ENCODE measurements at places on chromosomes 5 and 9.

DNA sequence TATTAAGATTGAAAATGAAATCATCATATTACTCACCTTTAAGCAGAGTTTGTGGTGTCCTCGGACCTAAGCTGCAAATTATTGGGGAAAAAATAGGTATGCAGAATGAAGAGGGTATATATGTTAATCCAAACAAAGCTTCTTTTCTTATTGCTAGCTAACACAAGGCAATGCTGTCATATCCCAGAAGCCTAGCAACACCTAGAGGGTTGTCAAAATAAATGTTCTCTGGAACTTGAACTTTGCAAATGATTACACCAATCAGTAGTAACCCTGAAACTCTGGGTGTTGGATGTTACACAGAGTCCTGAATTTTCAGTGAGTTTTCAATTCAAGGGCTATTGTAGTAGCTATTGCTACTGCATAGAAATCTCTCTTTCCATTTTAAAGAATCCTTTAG, at the start of gene C6:
Gene C6 (minus strand): TSS at position 193 of the 400 bp plus-strand sequence. CDS start 10,302 bp downstream, outside the sequence.
- no peak for DNase-seq

GRCh38 chr5:95778713-95779436, 43.7 kb downstream of the GLRX start:
- no peak for DNase-seq

- no peak for DNase-seq
These were observed 69.4 kb upstream of the FCN2 start for GRCh38 chr9:134811079-134811672.

DNA sequence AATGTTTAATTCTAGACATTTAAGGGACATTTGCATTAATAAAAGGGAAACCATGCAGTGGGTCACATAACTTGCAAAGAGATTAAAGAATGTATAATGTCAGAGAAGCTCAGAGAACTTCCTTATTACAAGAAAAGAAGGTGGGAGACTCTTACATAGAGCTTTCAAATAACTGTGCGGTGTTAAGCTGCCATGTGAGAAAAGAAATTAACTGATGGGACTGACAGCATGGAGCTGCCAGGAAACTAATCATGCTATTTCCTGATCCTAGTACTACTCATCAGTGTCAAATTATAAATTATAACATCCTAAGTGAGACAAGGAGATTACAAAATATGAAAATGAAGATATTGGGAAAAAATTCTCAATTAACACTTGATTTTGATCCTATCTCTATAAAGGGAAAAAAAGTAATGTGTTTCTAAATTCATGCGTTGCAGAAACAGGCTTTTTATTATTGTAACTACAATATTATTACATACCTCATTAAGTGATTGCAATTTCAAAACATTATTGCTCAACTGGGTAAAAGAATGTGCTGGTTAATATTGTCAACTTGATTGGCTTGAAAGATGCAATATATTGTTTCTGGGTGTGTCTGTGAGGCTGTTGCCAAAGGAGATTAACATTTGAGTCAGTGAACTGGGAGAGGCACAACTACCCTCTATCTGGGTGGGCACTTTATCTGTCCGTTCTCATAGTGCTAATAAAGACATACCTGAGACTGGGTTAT, 609.5 kb upstream of the NUDT12 start:
- no peak for DNase-seq

GRCh38 chr5:59943452-59944113, 50.1 kb upstream of the PDE4D start:
- DNase-seq = no peak

DNA sequence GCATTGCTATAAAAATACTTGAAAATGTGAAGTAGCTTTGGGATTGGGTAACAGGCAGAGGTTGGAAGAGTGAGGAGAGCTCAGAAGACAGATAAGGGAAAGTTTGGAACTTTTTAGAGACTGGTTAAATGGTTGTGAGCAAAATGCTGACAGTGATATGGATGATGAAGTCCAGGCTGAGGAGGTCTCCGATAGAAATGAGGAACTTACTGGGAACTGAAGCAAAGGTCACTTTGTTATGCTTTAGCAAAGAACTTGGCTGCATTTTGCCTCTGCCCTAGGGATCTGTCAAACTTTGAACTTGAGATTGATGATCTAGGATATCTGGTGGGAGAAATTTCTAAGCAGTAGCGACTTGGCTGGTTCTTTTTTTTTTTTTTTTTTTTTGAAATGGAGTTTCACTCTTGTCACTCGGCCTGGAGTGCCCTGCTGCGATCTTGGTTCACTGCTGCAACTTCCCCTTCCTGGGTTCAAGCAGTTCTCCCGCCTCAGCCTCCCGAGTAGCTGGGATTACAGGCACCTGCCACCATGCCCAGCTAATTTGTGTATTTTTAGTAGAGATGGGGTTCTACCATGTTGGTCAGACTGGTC, 998.9 kb downstream of the TLE1 start:
- no peak for DNase-seq

DNA sequence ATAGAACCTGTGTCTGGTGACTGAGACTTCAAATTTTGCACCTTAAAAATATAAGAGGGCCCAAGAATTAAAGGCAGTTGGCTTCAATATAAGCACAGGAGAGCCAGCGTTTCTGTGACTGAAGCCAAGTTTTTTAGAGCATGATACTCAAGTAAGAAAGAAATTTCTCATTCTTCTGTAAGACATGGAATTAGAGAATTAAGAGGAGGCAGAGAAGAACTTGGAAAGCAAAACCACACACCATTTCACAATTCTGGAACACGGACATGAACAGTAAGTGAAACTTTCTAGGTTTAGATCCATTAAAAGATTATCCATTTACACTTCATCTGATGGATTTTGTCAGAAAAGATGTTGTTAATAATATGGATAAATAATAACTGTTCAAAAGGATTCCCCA, 8.9 kb upstream of the AGXT2 start:
- DNase-seq = no peak

- no peak for DNase-seq
These were observed 621 bp downstream of the PCDHGA11 start for GRCh38 chr5:141421489-141421855.

- DNase-seq = no peak
These were observed 10.3 kb upstream of the GLE1 start for GRCh38 chr9:128494108-128494745.

DNA sequence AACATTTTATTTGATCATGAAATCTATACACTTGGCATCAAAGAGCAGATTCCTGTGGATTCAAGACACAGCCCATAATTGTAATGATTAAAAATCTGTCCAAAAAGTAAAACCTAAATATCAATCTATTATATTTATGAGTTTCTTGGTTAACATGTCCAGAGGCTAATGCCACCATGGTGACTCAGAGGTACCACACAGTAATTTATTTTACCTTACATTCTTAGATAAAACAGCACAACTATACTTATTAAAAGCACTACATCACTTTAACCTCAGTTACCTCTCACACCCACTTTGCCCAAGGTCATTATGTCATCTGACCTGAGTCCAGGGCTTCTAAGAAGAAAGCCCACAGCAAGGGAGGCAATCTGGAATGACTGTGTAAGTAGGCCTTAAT, 519.2 kb downstream of the RASEF start:
- DNase-seq = no peak

DNA sequence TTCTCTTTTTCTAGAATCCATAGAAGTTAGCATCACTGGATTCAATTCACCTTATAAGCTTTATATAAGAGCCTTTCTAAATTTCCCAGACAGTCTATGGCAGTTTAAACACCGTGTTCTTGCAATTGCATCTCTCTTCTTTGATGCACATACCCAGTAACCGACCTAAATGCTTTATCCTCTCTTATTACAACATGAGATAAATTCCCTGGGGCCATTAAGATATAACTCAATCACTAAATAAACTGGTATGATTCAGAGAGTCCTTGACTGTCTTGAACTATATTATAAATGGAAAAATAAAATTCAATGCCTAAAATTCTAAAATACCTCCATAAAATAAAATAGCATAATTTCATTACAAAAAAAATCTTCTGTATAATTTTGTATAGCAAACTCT, 98.1 kb downstream of the DIRAS2 start:
- DNase-seq = no peak

DNA sequence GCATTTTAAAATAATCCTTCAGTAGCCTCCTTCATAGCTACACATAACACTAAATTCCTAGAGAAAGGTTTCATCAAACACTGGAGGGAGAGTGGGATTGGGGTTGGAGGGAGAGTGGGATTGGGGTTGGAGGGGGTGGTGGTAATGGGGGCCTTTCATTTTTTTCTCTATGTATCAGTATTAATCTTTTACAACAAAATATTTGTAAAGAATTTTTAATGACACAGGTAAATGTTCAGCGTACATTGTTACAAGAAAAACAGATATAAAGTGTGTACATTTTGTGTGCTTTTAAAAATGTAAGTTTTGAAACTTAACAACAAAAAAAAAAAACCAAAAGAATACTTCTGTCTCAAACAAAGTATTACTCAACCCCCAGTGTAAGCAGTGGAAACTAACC, 266.4 kb downstream of the DENND1A start:
- no peak for DNase-seq

GRCh38 chr5:23994581-23995370, 487.4 kb downstream of the PRDM9 start:
- no peak for DNase-seq

DNA sequence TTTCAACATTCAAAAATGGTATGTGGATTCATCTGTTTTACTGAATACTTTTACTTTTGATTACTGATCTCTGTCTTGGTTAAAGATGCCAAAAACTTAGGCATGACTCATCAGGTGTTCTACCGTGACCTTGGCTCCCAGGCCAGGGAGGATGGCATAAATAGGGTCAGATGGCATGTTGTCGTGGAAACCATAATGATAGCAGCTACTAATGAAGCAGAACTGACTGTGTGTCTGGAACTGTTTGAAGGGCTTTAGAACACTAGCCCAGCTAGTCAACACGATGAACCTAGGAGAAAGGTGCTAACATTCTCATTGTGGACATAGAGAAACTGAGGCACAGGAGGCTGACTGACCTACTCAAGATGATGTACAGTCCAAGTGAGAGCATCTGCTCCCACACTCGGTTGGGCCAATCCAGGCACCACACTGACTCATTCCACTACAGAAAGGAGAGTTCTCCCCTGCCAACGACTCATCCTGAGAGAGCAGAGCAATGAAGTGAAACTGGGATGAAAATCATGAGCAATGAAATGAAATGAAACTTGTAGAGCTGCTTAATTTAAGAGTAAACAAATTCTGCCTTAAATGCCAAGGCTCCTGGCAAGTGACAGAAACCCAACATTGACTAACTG, 116.0 kb downstream of the TENT4A start:
- DNase-seq = no peak

DNA sequence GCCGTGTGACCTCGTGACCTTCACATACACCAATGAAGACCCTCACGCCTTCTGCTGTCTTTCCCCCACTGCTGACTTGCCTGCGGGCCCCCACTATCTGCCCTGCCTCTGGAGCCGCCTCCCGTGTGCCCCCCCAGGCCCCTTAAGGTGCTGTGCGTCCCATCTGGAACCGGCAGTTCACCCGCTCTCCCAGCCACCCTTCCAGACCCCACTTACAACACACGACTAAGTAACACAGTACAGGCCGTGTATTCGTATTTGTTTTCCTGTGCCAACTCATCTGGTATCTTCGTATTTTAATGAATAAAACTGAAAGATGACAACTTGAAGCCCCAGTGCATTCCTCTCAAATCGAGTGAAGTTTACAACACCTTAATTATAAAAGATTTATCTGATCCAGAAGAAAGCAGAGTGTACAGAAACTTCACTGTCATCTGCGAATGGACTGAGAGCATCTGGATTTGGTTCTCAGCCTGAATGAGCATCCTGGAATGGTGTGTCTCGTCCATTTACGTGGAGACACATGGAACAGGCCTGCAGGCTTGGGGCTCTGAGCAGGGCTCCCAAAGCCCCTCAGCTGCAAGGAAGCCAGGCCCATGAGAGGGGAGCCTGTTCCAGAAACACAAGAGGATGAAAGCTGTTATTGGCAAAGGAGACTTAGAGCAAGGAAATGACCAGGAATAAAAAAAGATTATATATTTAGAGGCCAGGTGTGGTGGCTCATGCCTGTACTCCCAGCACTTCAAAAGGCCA, 21.9 kb upstream of the TERT start:
- DNase-seq = no peak

DNA sequence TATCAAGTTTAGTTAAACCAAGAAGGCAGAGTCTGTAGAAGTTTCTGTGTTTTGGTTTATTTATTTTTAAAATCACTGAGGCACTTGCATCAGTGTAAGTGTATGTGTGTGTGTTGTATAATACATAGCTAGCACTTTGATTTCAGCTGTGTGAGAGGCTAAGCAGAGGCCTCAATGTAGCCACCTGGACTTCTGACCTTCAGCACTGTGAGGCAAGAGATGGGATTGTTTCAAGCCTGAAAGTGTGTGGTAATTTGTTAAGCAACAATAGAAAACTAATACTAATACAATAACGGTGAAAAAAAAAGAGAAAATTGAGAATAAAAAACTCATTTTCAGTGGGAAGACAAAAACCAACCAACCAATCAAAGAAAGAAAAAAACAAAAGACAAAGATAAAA, 327.3 kb downstream of the CDH18 start:
- DNase-seq = no peak

GRCh38 chr9:93052791-93053540, 5.5 kb upstream of the SUSD3 start:
- no peak for DNase-seq

- DNase-seq = no peak
These were observed 16.0 kb downstream of the SLC36A1 start for GRCh38 chr5:151463137-151464029.

DNA sequence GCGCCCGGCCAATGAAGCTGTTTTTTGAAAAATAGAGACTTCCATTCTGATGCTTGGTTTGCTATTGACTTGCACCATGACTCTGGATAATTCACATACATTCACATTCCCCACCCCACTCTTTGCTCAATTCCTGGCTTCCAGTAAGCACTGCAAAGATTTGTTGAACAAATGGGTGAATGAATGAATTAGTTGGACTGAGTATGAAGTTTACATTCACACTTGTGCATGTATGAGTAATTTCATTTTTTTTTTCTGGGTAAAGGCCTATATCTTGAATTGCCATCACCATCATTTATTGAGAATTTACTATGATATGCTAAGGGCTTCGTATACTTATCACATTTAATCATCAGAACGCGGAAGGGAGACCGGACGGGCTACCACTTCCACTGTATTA, 13.8 kb upstream of the CCDC69 start:
- no peak for DNase-seq

GRCh38 chr5:54628050-54628449, 110.5 kb downstream of the SNX18 start:
- DNase-seq = no peak

DNA sequence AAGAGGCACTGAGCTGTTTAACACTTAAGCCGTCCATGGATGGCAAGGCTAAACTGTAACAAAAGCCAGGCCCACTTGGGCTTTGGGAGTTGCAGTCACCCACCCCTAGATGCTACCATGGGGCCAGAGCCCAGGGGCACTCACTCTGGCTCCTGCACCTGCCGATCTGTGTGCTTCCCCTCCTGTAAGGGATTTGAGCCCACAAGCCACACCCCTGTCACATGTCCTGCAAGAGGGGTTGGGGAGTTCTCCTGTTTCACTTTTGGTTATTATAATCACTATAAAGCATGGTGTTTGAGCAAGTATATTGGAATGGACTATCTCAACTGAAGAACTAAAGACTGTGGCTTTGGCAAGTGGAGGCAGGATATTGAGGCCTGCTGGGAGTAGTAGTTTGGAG, 14.0 kb upstream of the GPR151 start:
- DNase-seq = no peak

GRCh38 chr9:127963359-127964064, 17.3 kb downstream of the EEIG1 start:
- no peak for DNase-seq
